ENCODE measurements at places on chromosomes 2 and 18.
A peak's percentile ranks its signal among the peaks of the same experiment; 100 is the strongest.

DNA sequence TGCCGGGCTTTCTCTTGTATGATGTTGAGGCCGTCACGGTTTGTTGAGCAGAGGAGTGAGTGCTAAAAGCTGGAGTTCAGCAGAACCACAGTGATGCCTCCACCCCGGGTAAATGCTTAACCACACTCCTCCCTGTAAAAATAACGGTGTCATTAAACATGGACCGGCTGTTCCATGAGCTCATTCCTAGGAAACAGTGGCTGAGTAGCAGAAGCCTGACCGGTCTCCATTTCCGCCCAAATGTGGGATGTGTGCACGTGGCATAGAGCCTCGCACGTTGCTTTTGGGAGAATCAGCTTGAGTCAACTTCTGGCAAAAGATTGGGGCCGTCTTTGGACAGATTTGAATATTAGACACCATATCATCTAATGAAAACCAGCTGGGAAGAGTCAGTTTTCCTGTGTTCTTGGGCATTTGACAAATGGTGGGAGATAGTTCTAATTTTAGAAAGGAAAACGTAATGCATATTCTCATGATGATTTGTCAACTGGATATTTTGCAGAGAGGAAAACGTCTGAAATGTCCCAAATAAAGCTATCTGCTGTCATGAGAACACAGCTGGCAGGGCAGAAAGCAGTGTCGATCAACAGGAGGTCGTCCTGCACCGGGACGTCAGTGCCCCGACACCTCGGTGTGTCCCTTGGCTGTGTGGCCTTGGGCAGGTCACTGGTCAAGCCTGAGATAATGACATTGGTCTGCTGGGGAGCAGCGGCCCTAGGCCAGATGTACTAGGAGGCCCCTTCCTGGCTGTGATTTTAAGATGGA, 42.4 kb downstream of the LRRFIP1 start:
- peak; percentile 52 for DNase-seq

- DNase-seq: no peak
Measured at GRCh38 chr2:215144106-215144875, 5.9 kb upstream of the ABCA12 start.

- DNase-seq: no peak
Measured at GRCh38 chr2:220915092-220915623, 656.9 kb downstream of the EPHA4 start.

GRCh38 chr18:63407734-63408133, 14.5 kb downstream of the VPS4B start:
- DNase-seq: no peak

- no peak for DNase-seq
Measured at GRCh38 chr2:12661489-12661888, 55.2 kb upstream of the TRIB2 start.

- no peak for DNase-seq
Measured at GRCh38 chr2:227146456-227146855, 17.5 kb downstream of the COL4A4 start.

DNA sequence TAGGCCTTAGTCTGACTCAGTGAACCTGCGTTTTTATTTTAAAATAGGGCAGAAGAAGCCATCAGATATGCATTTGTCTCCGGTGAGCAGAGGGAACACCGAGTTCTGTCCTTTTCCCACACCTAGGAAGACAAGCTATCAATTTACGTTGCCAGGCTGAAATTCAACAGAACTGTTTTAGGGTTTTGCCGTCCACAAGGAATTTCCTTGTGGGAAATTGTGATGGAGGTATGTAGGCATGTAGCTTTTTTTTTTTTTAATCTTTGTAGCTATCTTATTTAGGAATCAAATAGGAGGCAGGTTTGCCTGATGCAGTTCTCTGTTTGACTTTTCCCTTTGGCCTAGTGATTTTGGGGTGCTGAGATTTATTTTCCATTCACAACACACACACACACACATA, 62.0 kb upstream of the ASAP2 start:
- DNase-seq: no peak

- DNase-seq: no peak
Measured at GRCh38 chr2:224551693-224552092, 33.5 kb downstream of the CUL3 start.

DNA sequence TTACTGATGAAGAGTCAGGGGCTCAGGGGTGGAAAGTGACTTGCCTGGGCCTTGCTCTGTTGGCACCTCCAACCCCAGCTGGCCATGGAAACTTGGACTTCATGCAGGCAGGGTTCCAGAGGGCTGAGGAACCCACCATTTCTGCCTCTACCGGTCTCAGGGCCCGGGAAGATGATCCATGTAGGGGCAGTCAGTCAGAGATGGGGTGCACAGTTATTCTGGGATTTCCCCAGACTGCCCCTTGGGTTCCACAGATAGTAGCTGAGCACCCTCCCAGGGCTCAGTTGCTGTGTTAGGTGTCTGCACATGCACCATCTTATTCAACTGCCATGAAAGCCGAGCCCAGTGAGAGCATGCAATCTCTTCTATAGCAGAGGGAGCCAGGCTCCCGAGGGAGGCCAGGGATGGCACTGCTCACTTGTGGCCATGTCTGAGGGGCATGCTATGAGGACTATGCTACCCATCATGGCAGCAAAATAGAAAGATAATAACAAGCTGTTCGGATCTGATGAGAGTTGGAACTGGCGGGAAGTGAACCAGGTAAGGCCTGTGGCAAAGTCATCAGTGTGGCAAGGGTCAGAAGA, 37.3 kb downstream of the RHOB start:
- no peak for DNase-seq

- no peak for DNase-seq
Measured at GRCh38 chr2:238140040-238140439, 1.6 kb downstream of the KLHL30 start.

- no peak for DNase-seq
Measured at GRCh38 chr2:120237491-120237902, 14.3 kb upstream of the TMEM185B start.

GRCh38 chr2:150477347-150477746, 10.1 kb downstream of the RND3 start:
- no peak for DNase-seq

GRCh38 chr2:27370816-27371620, 602 bp downstream of the SNX17 start:
- peak; percentile 29 for DNase-seq

- no peak for DNase-seq
Measured at GRCh38 chr2:241904011-241904718, 34.6 kb downstream of the RTP5 start.

DNA sequence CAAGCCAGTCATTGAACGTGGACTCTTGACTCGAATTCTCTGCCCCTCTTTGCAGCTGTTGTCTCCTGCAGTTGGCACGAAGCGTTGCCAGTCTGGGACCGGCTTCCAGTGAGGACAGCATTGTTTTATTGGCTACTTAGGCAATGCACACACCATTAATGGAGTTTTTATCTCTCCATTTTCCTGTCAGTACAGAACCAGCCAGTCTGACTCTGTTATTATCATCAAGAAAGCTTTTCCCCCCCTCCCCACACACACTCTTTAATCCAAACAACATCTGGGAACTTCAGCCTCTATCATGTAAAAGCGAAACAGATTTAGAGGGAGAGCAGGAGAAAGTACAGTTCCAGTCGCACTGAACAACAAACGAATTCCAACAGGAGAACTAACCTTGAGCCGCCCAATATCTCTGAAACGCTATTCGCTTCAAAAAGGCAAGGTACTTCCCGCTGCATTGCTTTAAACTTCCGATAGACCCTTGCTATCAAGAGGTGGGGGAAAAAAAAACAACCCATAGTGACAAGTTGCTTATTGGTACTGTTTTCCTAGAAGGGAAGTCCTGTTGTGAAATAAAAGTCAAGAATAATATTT, 38.2 kb downstream of the ACVR1 start:
- DNase-seq: no peak

DNA sequence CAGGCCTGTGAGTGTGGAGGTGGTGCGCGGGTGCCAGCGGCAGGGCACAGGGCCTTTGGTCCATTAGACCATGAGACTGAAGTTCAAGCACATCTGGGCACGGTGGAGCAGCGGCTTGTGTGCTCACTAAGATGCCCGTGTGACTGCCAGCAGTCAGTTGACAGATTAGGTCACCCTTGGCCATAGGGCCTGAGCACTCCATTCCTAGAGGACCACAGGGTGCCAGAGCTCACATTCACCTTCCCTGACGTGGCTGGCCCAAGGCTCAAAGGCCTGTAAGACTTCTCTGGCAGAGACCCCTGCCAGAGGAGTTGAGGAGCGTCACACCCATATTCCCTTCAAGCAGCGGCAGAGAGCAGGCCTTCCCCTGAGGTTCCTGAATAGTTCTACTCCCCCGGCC, 650 bp downstream of the LHCGR start:
- no peak for DNase-seq

- no peak for DNase-seq
Measured at GRCh38 chr2:226497146-226497909, 302.3 kb downstream of the IRS1 start.

- DNase-seq: no peak
Measured at GRCh38 chr2:155273323-155273722, 574.8 kb downstream of the KCNJ3 start.

- no peak for DNase-seq
Measured at GRCh38 chr2:42949125-42949524, 156.7 kb upstream of the HAAO start.

DNA sequence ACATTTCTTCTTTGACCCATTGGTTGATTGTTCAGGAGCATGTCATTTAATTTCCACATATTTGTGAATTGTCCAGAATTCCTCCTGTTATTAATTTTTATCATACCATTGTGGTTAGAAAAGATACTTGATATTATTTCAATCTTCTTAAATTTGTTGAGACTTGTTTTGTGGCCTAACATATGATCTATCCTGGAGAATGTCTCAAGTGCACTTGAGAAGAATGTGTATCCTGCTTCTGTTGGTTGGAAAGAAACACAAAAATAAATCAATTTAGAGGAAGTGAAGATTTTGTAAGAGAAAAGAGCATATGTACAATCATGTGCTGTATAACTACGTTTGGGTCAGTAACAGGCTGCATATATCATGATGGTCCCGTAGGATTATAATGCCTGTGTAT, 118.6 kb upstream of the CDC42EP3 start:
- no peak for DNase-seq

- DNase-seq: no peak
Measured at GRCh38 chr18:36094431-36094830, 27.1 kb upstream of the RPRD1A start.

DNA sequence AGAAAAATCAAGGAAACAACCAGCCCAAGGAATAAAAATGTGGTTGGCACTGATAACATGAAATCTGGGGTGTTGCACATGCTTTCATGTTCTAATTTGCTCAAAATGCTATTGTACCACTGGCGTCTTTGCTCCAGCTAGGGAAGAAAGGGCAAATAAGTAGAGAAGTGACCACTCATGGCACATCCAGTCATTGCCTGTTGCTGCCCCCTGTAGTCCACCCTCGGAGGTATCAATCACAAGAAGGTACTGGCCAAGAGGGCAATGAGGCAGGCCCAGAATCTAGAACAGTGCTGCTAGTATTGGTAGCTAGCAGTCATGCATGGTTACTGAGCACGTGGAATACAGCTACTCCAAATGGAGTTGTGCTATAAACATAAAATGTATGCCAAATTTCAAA, 213.4 kb downstream of the CDCA7 start:
- no peak for DNase-seq

DNA sequence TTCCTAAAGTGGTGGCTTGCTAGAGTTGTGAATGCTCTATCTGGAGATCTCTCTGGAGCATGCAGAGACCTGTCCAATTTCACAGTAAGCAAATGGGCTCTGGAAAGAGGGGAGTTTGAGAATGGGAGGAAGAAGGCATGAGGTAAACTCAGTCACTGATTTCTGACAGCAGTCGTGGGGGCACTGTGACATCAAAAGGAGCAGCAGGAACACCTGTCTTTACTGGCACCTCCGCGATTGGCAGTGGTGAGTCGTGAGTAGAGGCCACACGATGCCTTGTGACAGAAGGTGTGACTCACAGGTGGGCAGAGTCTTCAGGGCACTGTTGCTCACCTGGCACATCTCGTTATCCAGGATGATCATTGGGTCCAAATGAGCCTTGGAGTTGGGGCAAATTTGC, 38.8 kb upstream of the CAVIN2 start:
- DNase-seq: no peak

- no peak for DNase-seq
Measured at GRCh38 chr2:62662554-62662953, 43.0 kb upstream of the EHBP1 start.

DNA sequence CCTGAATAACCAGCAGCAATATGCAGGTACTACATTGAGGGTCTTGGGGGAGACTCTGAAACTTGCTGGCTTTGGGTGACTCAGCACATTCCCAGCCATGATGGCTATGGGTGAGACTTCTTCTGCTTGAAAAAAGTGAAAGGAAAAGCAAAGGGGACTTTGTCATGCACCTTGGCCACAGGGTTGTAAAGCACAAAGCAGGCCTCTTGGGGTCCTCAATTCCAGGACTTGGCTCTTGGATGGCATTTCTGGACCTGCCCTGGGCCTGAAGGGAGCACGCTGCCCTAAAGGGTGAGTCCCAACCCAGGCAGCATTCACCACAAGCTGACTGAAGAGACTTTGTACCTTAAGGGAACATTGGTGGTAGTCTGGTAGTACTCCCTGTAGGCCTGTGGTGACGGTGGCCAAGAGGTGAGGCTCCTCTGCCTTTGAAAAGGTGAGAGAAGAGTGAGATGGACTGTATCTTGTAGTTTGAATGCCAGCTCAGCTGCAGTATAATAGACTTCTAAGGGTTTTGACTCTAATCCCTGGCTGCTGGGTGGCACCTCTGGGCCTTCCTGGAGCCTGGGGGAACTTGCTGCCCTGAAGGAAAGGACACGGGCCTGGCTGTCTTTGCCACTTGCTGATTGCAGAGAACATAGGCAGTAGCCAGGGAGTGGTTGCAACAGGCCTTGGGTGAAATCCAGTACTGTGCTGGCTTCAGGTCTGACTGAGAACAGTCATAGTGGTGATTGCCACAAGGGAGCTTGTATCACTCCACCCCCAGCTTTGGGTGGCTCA, 36.5 kb upstream of the CYTIP start:
- peak; percentile 14 for DNase-seq

GRCh38 chr2:222939979-222940378, 79.1 kb downstream of the ACSL3 start:
- DNase-seq: no peak

DNA sequence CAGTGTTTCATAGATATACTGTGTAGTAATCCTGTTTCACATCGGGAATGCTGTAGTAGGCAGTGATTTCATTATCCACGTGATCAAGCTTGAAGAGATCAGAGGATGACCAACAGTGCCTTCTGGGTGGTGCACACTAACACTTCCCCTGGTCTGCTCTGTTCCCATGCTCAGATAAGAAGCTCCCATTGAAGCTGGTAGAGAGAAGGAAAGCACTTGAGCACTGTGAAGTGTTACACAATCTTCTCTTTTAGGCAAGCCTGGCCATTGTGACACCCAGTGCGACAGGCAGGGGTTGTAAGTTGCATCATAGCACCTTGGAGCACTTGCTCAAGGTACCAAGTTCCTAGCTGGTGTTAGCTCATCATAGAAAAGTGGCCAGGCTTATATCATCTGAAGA, 30.6 kb upstream of the GPD2 start:
- DNase-seq: no peak

DNA sequence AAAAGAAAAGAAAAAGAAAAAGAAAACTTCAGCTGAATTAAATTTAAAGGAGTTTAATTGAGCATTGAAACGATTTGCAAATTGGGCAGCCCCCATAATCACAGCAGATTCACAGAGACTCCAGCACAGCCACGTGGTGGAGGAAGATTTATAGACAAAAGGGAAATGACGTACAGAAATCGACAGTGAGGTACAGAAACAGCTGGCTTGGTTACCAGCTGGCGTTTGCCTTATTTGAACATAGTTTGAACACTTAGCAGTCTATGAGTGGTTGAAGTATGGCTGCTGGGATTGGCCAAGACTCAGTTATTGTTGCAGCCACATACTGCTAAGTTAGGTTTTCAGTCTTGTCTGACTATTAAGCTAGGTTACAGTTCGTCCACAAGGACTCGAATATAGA, 312.2 kb upstream of the SLC14A2 start:
- no peak for DNase-seq

- no peak for DNase-seq
Measured at GRCh38 chr2:65916785-65917295, 484.4 kb upstream of the SPRED2 start.
